ENCODE measurements at places on chromosomes 5 and 9. TPM values are rescaled to one million over a fixed set of nuclear protein-coding genes. Genes with fewer than 3 reads are reported as not detected.
A peak's percentile ranks its signal among the peaks of the same experiment; 100 is the strongest.

Gene LSM11
- 4.0 TPM for total RNA-seq

Gene SH3GL2
- not detected for total RNA-seq

Gene SIT1
- 1.1 TPM for total RNA-seq

Gene EIF4EBP3
- total RNA-seq, result 1.4 TPM

Gene PCAT7
- total RNA-seq, result 0.19 TPM

Gene FANCC
- 8.3 TPM for total RNA-seq

Gene DBH
- total RNA-seq, result 0.37 TPM

Gene ENDOG
- 17.9 TPM for total RNA-seq

Gene RAB3C
- total RNA-seq, result 1.8 TPM

Gene PHF24
- 0.17 TPM for total RNA-seq

Gene GPR21
- total RNA-seq, result 0.67 TPM

Gene B4GALT1
- total RNA-seq, result 27.3 TPM

Gene SPATA31E1
- total RNA-seq, result not detected

Gene FOXD1
- total RNA-seq, result not detected

Gene CTSV
- total RNA-seq, result 0.42 TPM

GRCh38 chr5:41856644-41857491 is 13.4 kb downstream of the OXCT1 start:
- no peaks in the 10 kb centered on the region for H3K36me3 ChIP-seq
- no peaks in the 10 kb centered on the region for H3K4me1 ChIP-seq
- H3K27ac ChIP-seq, result no peak overlapping the region
- peak; percentile 53 for DNase-seq

DNA sequence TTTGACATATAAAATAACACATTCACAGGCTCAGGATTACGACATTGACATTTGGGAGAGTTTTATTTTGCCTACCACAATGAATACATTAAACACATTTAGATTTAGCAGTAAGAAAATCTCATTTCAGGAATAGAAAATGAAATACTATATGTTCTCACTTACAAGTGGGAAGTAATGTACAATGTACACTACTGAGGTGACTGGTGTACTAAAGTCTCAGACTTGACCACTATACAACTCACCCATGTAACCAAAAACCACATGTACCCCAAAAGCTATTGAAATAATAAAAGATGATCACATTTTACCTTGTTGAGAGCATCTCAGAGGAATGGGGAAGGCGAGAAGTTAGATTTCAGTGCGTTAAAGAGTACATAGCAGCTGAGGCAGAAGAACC is 1202.4 kb upstream of the SEMA6A start:
- no peak overlapping the region for H3K4me3 ChIP-seq
- no peaks in the 10 kb centered on the region for H3K4me1 ChIP-seq
- no peak overlapping the region for H3K27ac ChIP-seq
- H3K27me3 ChIP-seq, result no peaks in the 10 kb centered on the region
- no peak for DNase-seq

GRCh38 chr9:76227156-76227555 is 167.1 kb downstream of the RFK start:
- no peak for DNase-seq
- no peaks in the 10 kb centered on the region for H3K27me3 ChIP-seq
- H3K4me3 ChIP-seq, result no peak overlapping the region

DNA sequence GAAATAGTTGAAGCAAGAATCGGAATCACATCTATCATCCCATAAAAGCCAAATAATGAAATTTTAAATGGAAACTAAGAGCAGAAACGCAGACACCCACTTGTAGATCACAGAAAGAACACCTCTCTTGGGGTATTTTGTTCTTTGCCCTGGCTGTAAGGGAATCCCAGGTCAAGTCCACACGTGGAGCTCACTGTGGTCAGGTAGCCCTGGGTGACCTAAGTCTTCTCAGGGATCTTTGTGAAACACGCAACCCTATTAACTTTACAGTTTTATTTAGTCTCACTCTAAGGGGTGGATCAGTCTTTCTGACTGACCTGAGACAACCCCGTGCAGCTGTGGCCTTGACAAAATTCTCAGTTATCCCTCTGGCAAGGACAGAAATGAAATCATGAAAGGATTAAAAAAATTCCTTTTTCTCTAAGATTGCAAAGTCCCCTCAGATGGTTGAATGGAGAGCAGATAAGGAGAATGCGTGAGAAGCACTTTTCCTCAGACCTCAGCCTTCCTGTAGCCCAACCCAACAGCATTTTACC is 111.6 kb downstream of the NREP start:
- no peaks in the 10 kb centered on the region for H3K36me3 ChIP-seq
- peaks cover 2% of the 10 kb centered on the region for H3K4me1 ChIP-seq
- H3K27me3 ChIP-seq, result no peaks in the 10 kb centered on the region
- no peak overlapping the region for H3K27ac ChIP-seq
- H3K4me3 ChIP-seq, result no peak overlapping the region

GRCh38 chr5:102901424-102902134 is 146.5 kb downstream of the PAM start:
- DNase-seq, result no peak
- H3K27ac ChIP-seq, result no peak overlapping the region
- H3K4me1 ChIP-seq, result no peaks in the 10 kb centered on the region

GRCh38 chr5:1244976-1245375 is 19.8 kb downstream of the SLC6A18 start:
- no peak overlapping the region for H3K27ac ChIP-seq
- no peaks in the 10 kb centered on the region for H3K4me1 ChIP-seq
- no peaks in the 10 kb centered on the region for H3K27me3 ChIP-seq

GRCh38 chr5:81268521-81269196 is 32.7 kb upstream of the ZCCHC9 start:
- peaks cover 3% of the 10 kb centered on the region for H3K36me3 ChIP-seq
- no peak overlapping the region for H3K4me3 ChIP-seq

DNA sequence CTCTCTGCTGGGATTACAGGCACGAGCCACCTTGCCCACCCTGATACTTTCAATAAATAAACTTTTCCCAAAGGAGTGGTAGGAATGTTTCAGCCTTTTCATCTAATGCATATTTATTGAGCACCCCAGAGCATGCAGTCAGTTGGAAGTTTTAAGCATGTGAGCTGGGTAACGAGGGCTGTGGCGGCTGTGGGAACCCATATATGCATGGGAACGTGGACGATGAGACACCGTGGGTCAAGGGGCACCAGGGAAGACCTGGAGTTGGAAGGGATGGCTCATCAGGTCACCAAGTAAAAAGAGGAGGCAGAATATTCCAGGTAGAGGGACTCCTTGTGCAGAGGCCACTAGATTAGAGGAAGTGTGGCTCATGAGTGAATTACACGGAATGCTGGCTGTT is 64.7 kb downstream of the ANKRD33B start:
- no peak overlapping the region for H3K4me3 ChIP-seq
- H3K27ac ChIP-seq, result no peak overlapping the region
- no peaks in the 10 kb centered on the region for H3K27me3 ChIP-seq
- no peaks in the 10 kb centered on the region for H3K36me3 ChIP-seq

DNA sequence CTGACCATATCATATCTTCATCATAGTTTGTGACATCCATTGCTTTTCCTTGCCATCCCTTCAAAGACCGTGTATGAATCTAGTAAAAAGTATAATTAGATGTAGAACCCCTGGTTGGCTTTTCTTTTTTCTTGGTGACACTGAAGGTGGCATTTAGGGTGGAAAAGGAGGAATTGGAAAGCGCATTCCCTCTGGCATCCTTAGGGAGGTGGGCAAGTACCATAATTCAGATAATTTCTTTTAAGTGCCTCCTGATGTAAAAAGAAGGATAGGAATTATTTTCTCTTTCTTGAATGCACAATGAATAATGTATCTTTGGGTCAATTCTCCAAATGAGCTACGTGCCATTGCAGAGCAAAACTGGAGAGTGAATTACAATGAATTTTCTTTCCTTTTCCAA is 73.2 kb upstream of the SMARCA2 start:
- no peaks in the 10 kb centered on the region for H3K27me3 ChIP-seq
- H3K4me3 ChIP-seq, result no peak overlapping the region
- no peak overlapping the region for H3K27ac ChIP-seq
- DNase-seq, result no peak

DNA sequence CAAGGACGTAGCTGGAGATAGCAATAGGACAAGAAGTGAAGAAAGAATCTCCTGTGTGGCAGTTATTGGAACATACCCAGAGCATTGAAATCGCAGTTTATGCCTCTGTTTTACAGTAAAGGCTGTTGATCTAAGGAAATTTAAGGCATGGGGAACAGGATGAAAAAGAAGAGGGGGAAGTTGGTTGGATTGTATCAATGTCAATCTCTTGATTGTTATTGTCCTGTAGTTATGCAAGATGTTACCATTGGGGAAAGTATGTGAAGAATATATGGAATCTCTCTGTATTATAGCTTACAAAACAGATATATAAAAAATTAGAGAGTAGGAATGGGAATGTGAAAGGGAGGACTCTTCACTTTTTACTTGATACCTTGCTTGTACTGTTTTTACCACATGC is 195.6 kb upstream of the NREP start:
- H3K27ac ChIP-seq, result no peak overlapping the region
- H3K36me3 ChIP-seq, result no peaks in the 10 kb centered on the region
- no peaks in the 10 kb centered on the region for H3K27me3 ChIP-seq
- DNase-seq, result no peak
- no peaks in the 10 kb centered on the region for H3K4me1 ChIP-seq
- no peak overlapping the region for H3K4me3 ChIP-seq

- H3K27ac ChIP-seq, result no peak overlapping the region
- peaks cover 22% of the 10 kb centered on the region for H3K4me1 ChIP-seq
- no peak overlapping the region for H3K4me3 ChIP-seq
- no peaks in the 10 kb centered on the region for H3K27me3 ChIP-seq
Measured at GRCh38 chr9:19375538-19375937, 4.5 kb downstream of the RPS6 start.

DNA sequence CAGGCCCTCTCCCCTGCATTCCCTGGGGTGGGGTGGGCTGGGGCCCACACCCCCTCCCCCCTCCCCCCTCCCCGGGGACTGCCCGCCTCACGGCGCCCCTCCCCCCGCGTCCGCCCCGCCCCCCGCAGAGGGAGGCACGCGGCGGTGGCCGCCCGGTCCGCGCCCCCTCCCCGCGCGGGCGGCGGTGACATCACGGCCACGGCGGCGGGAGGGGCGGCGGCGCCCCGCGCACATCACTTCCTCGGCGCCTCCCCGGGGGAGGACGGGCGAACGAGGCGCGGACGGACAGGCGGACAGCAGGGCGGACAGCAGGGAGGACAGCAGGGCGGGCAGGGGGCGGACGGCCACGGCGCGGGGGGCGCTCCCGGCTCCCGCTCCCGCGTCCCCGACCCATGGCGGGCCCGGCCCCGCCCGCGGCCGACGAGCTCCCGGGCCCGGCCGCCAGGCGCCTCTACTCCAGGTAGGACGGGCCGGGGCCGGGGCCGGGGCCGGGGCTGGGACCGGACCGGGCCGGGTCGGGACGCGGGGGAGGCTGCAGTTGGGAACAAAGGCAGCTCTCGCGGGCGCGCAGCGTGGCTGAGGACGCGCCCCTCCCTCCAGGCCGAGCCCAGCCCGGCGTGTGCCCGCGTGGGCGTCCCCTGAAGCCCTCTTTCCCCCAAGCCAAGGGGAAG is at the start of gene GPSM1:
GPSM1 (plus strand) TSS at position 236 of the 671 bp plus-strand sequence; CDS start at position 393, 157 bp downstream.
- peak within 1 kb of the TSS; percentile 72 for H3K27ac ChIP-seq
- no peak within 1 kb of the TSS for H3K4me3 ChIP-seq
- DNase-seq, result no peak

- no peak overlapping the region for H3K27ac ChIP-seq
- H3K27me3 ChIP-seq, result no peaks in the 10 kb centered on the region
- no peak overlapping the region for H3K4me3 ChIP-seq
- no peaks in the 10 kb centered on the region for H3K36me3 ChIP-seq
- H3K4me1 ChIP-seq, result no peaks in the 10 kb centered on the region
Measured at GRCh38 chr9:122076117-122076516, 17.0 kb downstream of the TTLL11 start.

DNA sequence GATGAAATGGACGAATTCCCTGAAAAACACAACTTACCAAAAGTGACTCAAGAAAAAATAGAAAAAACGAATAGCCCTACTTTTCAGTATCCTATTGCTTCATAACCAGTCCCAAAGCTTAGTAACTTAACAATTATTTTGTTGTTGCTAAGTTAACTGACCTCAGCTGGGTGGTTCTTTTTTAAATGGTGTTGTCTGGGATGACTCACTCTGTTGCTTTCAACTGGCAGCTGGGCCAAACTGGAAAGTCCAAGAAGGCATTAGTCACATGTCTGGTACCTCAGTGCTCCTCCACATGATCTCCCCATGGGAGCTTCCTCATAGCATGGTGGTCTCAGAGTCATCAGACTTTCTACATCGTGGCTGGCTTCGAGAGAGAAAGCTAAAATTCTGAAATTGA is 47.8 kb upstream of the ADAMTS2 start:
- no peaks in the 10 kb centered on the region for H3K27me3 ChIP-seq
- H3K4me3 ChIP-seq, result no peak overlapping the region
- H3K36me3 ChIP-seq, result no peaks in the 10 kb centered on the region
- no peak for DNase-seq

DNA sequence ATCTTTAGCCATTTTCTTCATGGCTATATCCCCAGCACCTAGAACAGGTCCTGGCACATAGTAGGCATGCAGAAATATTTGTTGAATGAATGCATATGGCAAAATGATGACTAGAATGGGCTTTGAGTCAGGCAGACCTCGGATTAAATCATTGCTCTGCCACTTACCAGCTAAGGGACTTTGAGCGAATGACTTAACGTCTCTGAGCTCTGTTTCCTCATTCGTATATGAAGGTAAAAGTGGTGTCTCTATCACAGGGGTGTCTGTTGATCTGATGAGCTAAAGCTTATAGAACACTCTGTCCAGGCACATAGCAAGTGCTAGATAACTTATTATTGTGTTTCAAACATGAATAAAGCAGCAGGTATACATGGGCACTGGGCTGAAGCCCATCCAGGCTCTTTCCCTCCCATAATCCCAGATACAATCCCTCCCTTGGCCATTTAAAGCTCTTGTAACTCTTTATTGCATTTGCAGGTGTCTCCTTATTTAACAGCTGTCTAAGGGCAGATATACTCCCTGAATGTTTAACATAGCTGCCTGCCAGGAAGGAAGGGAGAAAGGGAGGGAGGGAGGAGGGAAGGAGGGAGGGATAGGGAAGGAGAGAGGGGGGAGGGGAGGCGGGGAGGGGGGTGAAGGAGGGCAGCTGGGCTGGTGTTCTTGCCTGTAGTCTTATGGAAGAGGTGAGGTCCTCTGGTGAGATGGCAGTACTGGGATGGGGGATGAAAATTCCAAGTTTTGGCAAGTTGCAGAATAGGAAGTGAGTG is 23.2 kb upstream of the STXBP1 start:
- H3K4me3 ChIP-seq, result no peak overlapping the region
- no peaks in the 10 kb centered on the region for H3K27me3 ChIP-seq
- no peak for DNase-seq
- H3K36me3 ChIP-seq, result no peaks in the 10 kb centered on the region
- H3K4me1 ChIP-seq, result no peaks in the 10 kb centered on the region

DNA sequence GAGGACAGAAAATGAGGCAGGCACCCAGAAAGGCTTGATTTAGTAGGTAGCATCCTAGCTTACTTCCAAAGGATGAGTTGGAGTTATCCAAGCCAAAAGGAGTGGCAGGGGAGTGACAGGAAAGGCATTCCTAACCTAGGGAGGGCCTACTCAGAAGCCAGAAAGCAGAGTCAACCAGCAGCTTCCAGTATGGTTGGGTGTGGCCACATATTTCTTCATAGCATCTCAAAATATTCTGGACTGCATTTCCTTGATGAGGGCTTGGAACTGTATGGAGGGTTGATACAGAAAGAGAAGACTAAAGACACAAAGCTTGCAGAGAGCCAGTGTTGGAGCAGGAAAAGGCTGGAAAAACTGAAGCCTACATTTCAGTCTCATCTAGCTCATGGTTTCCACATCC is 656.8 kb upstream of the DMAC1 start:
- H3K27ac ChIP-seq, result no peak overlapping the region
- no peak for DNase-seq
- H3K4me3 ChIP-seq, result no peak overlapping the region
- no peaks in the 10 kb centered on the region for H3K27me3 ChIP-seq
- no peaks in the 10 kb centered on the region for H3K4me1 ChIP-seq
